ENCODE measurements at places on chromosomes 4 and X.

- DNase-seq = peak; percentile 81
Observed at GRCh38 chr4:56907489-56908205, at the start of gene REST. Gene REST, plus strand, starts transcription at chr4:56907900. Its CDS starts 2,739 bp downstream, at chr4:56910639.

DNA sequence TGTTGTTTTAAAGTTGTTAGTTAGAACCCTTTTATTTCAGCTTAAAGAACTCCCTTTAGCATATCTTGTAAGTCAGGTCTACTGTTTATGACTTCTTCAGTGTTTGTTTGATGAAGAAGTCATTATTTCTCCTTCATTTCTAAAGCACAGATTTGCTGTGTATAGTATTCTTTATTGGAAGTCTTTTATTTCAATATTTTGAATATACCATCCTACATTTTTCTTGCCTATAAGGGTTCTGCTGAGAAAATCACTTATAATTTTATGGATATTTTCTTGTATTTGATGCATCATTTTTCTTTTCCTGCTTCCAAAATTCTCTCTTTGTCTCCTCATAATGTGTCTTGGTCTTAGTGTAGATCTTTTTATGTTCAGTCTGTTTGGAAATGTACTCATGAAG is 134.5 kb downstream of the CPXCR1 start:
- DNase-seq = no peak

DNA sequence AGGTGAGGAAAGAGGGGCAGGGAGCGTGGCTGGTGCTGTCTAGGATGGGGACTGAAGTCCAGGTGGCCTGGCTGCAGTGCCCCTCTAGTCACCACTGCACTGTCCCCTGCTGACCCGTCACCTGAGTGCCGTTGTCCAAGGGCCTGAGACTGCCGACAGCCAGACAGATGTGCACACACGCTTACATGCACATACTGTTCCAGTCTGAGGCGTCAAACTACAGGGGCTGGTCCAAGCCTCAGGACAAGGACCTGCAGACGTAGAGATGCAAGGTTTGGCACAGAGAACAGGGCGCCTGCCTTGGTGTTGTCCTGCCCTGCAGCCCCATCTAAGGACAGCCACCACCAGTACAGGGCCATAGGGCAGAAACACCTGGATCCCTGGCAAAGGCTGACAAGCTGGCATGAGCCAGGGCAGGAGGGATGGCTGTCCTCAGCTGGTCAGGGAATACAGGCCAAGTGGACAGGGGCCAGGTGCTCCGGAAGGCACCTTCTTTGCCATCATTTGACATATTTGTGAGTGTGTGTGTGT is 1.7 kb downstream of the SLC2A9 start:
- no peak for DNase-seq

DNA sequence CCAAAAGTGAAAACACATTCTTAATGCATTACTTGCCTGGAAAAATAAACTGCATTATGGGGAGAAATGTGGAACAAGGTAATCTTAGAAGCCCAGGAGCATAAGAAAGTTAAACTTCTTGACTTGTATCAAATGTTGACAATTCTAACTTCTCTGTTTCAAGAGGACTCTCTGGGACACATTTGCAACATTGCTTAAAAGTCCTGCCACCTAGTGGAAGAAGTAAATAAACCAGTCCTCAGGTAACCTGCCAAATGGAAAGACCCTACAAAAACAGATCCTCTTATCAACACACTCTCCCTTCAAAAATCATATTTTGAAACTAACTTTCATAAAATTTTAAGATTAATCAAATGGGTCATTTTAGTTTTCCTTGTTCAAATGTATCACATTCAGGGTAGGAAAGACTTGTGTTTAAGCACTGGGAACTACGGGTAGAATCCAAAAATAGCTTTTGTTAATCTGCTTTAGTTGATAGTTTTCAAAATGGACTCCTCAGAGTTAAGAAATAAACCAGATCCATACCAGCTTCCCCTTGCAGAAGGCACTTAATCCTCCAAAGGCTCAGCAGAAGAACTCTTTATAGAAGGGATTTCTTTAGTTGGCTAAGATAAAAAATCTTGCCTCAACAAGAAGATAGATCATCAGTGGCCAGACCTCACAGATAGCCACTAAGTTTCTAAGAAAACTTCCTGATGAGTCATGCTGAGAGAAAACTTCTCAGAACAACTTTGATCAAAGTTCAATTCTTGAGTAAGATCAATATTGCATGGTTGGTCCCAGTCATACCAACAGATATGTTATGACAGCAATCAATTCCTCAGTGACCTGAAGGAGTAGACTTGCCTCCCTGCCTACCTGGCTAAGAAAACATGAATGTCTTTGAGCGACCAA is 141.7 kb downstream of the HHIP start:
- DNase-seq = no peak

GRCh38 chr4:54318904-54319303 is 89.8 kb downstream of the PDGFRA start:
- DNase-seq = peak; percentile 4

- DNase-seq = no peak
Observed at GRCh38 chr4:121358473-121358872, 22.3 kb downstream of the QRFPR start.

GRCh38 chr4:113694008-113694407 is 67.5 kb downstream of the CAMK2D start:
- DNase-seq = no peak

DNA sequence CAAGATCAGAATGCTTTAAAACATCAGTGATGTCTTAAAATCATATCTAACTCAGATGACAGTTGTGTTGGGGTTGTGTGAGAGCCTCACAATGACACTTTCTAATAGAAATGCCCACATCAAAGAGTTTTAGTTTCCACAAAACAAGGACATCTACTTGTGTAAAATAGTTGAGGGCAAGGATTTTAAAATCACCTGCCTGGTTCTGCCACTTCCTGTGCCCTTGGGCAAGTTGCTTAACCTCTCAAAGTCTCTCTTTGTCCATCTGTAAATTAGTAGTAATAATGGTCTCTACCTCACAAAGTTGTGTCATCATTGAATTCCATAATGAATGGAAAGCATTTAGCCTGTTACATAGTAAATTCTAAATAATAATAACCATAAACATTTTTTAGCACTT is 41.9 kb upstream of the RELL1 start:
- no peak for DNase-seq

DNA sequence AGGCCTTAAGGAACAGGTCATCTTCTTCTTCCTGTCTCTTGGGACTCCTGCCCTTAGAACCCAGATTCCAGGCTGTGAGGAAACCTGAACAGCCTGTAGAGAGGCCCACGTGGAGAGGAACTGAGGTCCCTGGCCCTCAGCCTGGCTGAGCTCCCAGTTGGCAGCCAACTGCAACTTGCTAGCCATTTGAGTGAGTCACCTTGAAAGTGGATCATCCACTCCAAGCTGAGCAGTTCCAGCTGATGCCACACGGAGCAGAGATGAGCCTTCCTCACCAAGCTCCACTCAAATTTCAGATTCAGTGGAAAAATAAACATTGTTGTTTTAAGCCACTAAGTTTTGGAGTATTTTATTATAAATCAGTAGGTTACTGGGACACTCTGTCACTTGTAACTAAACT is 392.5 kb downstream of the BCOR start:
- DNase-seq = no peak

GRCh38 chr4:172356016-172356415 is 542.8 kb downstream of the GALNTL6 start:
- no peak for DNase-seq
